NCI-H774 (cell line): ENCODE measurements at places on chromosomes 12 and 14.

GRCh38 chr14:101588990-101589389 is 27.7 kb downstream of the DIO3 start:
- no peak for DNase-seq

DNA sequence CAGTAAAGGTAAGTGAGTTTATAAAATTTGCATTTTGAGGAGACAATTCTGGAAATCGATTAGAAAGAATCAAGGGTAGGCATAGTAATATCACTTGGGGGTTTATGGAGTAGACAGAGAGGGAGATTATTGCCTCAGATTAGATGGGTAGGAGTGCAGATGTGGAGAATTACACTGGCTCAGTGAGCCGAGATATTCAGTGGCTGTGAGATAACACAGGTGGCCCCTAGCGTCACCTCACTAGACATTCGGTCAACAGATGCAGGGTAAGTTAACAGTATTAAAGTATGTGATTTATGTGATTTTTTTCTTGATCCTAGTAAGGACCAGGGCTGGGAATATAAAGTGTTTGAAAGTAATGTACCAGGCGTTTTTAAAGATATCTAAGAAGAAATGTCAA is 39.6 kb upstream of the KLRD1 start:
- no peak for DNase-seq

- no peak for DNase-seq
These were observed 25.3 kb downstream of the TMTC3 start for GRCh38 chr12:88167384-88167783.

GRCh38 chr14:104964546-104964945 is 13.6 kb downstream of the AHNAK2 start:
- DNase-seq = no peak

GRCh38 chr14:32254952-32255679 is 52.0 kb upstream of the RNU6-8 start:
- DNase-seq = peak; percentile 61

GRCh38 chr12:93442411-93443340 is 929 bp upstream of the UBE2N start:
- no peak for DNase-seq

DNA sequence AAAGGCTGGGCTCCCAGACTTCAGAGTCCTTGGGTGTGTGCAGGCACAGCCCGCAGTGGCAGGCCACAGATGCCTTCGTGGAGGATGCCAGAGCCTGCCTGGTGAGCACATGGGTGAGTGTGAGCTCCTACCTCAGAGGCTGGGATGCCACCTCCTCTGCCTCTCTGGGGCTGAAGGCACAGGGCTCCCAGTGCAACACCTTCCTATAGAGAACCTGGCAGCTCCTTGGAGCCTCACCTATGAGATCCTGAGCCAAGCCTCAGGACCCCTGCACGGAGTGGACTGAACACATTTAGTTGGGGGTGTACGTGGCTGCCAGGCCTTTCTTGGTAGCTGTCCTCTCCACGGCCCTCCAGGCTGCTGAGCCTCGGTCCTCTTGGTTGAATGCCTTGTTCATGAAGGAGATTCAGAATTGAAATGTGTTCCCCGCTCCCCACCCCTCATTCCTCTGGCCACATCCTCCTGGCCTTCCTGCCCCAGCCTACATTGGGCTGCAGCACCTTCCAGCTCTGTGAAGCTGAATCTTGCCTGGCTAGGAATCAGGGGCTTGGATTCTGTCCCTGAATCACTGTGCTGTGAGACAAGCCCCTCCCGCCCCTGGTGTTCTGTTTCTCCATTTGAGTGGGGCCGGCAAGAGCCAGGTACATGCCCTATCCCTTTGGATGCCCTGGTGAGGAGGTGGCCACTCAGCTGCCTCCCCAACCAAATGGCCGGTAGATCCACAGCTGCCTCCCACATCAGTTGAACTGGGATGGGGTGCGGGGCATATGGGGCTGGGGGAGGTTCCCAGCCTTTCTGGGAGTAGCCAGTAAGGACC is 38.7 kb upstream of the TRAF3 start:
- no peak for DNase-seq
